ENCODE measurements at places on chromosomes 11 and 22.

- no peak for DNase-seq
Measured at GRCh38 chr11:80096736-80097135, 655.9 kb upstream of the TENM4 start.

DNA sequence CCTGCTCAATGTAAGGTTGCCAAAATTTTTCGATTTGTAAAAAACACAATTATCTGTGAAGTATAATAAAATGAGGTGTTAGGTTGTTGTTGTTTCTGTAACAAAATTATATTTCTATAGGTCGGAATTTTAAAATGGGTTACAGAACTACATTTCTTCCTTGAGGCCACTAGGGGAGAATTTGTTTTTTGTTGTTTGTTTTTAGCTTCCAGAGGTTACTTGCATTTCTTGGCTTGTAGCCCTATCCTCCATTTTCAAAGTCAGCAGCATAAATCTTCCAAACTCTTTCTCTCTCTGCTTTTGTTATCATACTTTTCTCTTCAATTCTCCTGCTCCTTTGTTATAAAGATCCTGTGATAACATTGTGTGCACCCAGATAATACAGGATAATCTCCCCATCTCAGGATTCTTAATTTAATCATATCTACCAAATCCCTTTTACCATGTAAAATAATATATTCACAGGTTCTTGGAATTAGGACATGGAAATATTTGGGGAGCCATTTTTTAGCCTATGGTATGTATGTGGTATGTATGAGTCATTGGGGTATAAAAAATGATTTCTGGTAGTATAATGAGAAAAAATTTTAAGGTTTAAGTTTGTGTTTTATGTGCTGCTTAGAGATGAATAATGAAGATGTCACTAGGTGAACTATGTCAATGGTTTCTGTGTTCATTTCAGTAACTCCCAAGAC, 9.4 kb upstream of the PATL1 start:
- DNase-seq: no peak

- no peak for DNase-seq
Measured at GRCh38 chr22:29195118-29195963, 10.4 kb upstream of the EMID1 start.

DNA sequence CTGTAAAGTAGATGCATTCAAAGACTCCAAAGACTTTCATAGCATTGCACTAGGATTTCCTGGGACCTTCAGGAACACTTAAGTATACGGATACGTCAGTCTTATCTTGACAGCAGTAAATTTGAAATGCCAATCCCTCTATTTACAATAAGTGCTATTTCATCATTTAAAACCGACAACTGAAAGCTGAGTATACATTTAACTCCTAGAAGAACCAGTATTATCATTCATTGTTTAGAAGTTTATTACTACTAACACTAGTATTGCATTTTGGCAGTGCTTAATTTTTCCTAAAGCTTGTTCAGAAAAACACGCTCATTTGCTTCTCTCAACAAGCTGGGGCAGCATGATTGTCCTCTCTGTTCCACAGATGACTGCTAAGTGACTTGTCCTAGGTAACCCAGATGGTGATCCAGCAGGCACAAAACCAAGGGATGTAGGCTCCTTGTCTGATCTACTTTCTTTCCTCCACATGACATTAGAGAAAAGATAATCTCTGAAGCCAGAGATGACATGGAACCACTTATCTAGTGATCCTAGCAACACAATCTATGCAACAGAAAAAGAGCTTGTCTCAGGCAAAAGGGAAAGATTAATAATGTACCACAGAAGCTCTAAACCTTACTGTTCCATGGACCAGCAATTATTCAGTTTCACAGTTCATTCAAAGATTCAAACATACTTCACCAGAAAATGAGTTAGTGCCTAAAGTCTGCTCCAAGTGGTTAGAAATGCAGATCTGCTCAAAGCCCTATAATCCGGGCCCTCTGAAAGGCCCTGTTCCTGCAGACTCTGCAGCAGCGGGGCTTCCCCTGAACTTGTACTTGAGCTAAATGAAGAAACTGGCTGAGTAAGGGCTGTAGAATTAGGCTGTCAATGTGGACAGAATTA, 5.2 kb downstream of the MAML2 start:
- DNase-seq: peak; percentile 57

- no peak for DNase-seq
Measured at GRCh38 chr11:68997124-68997994, 15.7 kb downstream of the MRGPRF start.

GRCh38 chr22:31821572-31821971, 67.8 kb downstream of the DEPDC5 start:
- DNase-seq: no peak

- peak; percentile 32 for DNase-seq
Measured at GRCh38 chr22:31637447-31637890, 24.5 kb downstream of the PISD start.

DNA sequence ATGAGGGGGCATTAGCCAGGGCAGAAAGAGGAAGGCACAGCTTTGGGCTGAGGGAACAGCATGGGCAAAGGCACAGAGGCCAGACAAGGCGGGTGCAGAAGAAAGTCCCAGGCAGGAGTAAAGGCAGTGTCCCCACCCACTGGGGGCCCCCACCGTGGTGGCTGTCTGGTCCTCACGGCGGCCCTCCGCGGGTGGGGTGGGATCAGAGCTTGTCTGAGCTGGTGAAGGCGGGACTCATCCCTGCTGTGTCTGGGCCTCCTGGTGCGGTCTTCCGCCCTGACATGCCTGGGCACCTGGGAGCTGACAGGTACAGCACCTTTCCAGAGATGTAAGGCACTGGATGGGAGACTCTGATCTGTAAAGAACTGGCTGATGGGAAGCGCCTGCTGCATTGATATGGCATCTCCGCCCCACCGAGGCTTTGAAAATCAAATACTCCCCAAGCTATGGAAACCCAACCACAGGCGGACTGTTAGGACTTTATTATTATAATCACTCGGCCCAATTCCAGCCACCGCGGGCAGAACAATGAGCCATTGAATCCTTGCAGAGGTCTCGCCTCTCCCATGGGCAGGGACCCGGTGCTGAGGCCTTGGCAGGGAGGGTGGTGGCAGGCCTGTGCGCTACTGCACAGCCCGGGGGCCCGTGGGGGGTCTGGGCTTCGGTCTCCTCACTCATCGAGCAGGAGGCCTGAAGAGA, 14.2 kb upstream of the GNB1L start:
- no peak for DNase-seq

Data from activated T-cell treated with anti-CD3 and anti-CD28 coated beads, Interleukin-2, amount 50 U/mL, for 48 hours (primary cell).